ENCODE measurements at places on chromosomes 5 and 9.

DNA sequence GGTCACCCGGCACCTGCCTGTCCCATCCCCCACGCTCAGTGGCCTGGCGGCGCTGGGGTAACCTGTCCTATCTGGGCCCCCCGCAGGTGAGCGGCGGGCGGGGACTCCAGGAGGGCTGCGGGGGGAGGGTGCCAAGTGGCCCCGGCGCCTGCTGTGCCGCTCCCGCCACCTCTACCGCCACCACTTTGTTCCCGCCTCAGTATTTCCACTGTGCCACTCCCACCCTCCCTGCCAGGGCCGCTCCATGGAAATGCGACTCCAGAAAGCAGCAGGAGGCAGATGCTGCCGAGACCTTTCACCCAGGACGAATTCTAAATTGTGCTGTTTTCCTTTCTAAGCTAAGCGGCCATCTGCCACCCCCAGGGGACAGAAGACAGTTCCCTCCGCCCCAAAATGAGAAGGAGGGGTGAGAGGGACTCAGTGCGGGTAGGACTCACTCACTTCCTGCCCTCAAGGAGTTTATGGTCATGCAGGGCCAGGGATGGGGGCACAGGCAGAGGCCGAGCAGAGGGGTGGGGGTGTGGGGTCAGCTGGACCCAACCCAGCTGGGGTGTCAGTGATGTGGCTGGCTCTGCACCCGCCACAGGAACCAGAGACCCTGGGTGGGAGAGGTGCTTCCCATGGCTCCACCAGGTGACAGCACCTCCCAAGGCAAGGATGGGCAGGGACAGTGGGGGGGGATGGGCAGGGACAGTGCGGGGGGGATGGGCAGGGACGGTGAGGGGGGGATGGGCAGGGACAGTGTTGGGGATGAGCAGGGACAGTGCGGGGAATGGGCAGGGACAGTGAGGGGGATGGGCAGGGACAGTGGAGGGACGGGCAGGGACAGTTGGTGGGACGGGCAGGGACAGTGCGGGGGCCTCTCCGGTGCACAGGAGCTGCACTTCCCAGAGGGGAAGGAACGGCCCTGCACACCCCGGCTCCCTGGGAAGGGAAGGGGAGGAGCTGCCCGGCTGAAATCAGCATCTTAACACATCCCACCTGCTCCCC, 17.8 kb downstream of the NOTCH1 start:
- peak; percentile 68 for DNase-seq

DNA sequence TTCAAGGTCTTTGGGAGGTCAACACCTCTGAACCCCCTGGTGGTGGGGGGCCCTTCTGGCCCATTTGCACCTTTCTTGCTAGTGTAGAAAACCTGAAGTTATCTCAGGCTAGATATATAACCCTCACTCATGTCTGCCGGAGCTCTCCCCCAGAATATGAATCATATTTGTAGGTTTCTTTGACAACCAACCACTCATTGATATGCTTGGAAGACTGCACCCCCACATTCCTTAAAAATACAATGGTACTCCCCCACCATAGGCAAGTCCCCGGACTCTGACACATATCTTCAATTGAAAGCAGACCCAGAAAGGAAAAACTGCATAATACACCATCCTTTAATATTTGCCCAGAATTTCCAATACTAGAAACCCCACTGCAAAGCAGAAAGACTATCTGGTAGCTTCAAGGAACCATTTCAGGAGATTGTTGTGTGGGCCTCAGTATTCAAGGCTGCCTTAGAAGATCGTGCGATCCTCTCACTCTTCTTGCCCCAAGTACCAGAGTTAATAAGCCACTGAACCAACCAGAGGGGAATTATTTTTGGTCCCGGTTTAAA, 978 bp upstream of the UBE2B start:
- DNase-seq = no peak

GRCh38 chr9:69293156-69293555, 31.9 kb upstream of the ENTREP1 start:
- DNase-seq = no peak

GRCh38 chr5:40432836-40433235, 246.9 kb upstream of the PTGER4 start:
- DNase-seq = no peak

GRCh38 chr5:75524071-75524470, 12.4 kb downstream of the POLK start:
- peak; percentile 4 for DNase-seq

DNA sequence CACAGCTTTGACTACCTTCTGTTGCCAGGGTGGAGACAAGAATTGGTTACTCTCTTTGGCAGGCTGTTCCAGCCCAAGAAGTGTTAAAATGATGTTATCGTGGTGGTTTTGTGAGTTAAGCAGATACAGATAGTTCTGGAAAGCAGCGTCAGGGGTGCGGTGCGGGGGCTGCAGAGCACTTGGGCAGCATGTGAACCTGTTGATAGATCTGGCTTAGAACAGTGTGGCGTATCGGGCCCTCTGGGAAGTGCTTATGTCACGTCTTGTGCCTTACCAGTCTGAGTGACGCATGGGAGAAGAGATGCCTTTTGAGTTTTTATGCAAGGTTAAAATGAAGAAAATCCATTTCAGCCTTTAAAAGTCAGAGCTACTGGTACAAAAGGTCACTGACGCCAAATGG, 152.5 kb downstream of the PRKACG start:
- no peak for DNase-seq

GRCh38 chr9:21616082-21616778, 134.1 kb upstream of the IFNE start:
- DNase-seq = peak; percentile 77

DNA sequence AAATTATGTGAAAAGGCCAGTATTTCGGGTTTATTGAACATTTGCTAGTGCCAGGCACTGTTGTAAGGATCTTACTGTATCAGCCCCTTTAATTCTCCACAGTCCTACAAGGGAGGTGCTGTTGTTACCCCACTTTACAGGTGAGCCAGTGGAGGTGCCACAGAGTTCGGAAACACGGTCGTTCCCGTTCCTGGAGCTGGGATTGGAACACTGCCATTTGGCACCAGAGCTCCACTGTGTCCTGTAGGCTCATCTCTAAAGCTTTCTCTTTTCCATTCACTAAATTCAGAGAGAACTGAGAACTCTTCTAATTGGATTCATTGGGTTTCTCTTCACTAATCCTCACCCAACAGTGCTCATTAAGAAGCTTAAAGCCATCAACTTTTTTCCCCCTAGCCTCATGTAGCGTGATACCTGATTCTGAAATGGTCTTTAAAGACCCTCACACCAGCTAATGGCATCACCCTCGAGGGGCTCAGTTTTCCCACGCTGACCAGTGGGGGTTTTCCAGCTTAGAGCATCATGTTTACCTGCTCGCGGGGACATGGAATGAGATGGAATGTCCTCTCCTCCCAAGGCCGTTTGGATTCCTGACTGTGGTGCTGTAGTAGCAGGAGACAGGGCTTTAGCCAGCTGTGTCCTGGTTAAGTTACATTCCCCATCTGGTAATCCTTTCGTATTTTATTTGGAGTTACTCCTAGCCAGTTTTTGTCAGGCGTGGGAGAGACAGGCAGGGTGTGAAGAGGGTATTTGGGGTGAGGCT, 5.8 kb downstream of the ERGIC1 start:
- no peak for DNase-seq

GRCh38 chr5:174971210-174971609, 246.8 kb downstream of the MSX2 start:
- no peak for DNase-seq

GRCh38 chr5:173479711-173480110, 136.7 kb downstream of the BOD1 start:
- peak; percentile 38 for DNase-seq

DNA sequence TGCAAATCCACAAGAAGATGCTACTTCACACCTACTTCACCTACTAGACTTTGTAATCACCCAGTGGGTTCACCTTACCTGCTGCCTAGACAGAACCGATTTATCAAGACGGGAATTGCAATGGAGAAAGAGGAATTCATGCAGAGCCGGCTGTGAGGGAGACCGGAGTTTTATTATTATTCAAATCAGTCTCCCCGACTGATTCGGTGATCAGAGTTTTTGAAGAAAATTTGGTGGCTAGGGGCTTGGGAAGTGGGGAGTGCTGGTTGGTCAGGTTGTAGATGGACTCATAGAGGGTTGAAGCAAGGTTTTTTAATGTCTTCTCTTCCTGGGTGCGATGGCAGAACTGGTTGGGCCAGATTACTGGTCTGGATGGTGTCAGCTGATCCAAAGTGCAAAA, 23.4 kb downstream of the SFXN1 start:
- no peak for DNase-seq

DNA sequence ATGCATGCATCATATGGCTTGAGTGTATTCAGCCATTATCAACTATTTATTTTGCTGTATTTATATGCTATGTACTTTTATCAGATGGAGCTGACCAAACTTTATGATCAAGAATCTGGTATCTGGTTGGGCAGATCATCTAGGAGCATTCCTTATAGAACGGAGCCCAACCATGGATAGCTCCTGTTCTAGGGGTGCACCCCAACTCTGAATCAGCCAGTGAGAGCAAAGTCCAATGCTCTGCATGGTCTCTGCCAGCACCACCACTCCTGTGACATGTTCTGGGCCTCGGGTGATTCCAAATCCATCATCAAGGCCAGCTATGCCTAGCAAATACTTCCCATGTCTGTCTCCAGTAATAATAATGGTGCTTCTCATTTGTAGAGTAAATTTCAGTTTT, 517.5 kb downstream of the AGTPBP1 start:
- no peak for DNase-seq

DNA sequence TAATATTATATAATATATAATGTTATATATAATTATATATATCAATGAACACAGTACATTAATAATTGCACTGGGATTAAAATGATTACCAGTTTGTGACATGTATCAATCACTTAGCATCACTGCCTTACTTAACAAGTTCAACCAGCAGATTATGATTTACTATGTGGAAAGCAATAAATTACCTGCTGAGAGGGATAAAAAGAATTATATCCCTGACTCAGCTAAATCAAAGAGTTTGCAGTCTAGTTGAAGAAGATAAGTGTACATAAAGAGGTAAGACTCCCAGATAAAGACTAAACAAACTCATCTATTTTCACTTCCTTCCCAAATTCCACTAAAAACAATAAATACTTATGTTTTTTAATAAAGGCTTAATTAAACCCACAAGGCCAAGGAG, 11.2 kb downstream of the PLAA start:
- DNase-seq = no peak

DNA sequence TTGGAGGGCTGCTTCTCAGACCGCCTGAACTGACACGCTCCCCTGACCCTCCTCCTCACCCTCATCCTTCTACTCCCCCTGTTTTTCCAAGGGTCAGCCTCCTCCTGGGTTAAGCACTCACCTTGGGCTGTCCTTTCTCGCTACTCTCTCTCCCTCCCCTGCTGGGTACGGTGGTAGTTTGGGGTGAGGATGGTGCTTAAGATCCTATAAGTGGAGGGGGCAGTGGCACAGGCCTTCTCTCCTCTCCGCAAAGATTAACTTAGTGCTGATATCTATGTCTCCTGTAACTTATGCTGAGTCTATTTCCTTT, 159.7 kb downstream of the SNCAIP start:
- DNase-seq = no peak

DNA sequence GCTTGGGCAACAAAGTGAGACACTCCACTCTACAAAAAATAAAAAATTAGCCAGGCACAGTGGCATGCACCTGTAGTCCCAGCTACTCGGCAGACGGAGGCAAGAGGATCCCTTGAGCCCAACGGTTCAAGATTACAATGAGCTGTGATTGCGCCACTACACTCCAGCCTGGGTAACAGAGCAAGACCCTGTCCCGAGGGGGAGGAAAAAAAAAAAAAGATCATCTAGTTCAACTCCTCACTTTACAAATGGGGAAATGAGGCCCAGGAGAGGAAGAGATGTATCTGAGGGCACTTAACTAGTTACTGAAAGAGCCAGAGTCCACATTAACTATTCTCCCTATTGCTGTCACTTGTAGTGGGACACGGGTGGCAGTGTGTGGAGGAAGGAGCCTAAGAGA, 13.8 kb downstream of the PDCL start:
- no peak for DNase-seq

DNA sequence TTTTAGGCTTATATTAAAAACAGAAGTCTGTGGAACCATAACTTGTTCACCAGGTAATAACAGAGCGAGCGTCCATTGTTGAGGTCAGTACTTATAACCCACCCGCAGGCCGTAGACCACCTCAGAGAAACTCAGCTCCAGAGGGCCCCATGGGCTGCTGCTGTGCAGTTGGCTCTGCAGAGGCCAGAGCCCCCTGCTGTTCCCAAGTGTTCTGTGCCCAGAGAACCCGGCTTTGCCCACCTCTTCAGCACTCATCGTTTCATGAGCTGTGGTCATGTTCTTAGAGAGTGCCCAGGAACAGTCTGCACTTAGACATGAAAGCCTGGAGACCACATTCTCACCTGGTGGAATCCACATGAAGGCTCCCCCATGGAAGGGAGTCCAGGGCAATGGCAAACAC, 50.4 kb upstream of the SLC2A8 start:
- DNase-seq = no peak

DNA sequence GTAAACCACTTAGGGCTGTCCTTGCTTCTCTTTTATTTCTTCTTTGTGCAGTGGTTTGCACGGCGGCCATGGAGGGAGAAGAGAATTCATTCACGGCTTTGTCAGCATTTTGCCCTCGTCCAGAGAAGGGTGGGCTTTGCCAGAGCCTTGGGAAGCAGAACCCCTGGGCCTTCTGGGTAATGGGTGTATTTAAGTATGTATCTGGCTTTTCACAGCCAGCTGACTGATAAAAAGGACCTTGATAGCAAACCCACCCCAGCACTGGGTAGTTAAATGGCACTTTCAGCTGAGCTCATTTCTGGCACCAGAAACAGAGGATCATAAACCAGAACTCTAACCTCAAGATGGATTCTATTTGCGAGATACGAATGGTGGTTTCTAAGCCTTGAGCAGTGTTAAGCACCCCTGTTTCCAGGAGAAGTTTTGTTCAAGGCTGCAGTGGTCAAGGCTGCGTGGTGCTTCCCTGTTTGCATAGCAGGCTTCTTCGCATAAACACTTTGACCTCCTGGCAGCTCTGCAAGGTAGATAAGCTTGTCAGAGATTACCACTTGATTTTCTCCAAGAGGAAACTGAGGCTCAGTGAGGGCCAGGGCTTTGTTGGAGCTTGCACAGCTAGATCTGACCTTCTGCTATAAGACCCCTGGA, 441.6 kb upstream of the KLF4 start:
- DNase-seq = no peak

DNA sequence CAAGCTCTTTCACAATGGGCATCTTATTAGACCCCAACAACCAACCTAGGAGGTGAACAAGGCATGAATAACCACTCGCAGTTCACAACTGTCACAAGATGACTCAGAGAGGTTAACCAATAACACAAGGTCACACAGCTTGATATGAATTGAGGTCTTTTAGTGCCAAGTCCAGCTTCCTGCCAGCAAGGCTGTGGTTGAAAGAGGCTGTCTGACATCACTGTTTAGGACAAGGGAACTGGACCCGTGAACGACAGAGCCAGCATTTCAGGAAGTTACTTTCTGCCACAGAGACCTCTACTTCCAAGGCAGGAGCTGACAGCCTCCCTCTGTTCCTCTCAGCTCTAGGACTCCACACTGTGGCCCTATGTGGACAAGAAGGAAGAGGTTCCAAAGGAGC, 53.4 kb upstream of the ALDH1B1 start:
- DNase-seq = peak; percentile 87

DNA sequence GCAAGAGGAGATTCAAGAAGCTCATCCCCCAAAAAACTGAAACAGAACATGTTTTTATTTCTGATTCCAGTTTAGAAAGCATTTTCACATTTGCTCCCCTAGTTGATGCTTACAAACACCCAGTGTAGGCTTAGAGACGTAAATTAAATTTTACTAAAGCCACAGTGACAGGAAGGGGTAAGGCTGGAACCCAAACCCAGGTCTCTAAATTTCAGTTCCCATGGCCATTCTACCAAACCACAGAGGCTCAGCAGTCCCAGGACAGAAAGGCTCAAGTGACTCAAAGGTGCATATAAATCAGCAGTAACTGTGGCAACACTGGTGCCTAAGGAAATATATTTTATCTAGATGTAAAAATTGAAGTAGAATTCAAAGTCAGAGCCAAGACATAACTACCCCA, 128.7 kb downstream of the CEP120 start:
- DNase-seq = no peak

All from AG08395 (cell line).